ENCODE measurements at places on chromosomes 4 and X.

DNA sequence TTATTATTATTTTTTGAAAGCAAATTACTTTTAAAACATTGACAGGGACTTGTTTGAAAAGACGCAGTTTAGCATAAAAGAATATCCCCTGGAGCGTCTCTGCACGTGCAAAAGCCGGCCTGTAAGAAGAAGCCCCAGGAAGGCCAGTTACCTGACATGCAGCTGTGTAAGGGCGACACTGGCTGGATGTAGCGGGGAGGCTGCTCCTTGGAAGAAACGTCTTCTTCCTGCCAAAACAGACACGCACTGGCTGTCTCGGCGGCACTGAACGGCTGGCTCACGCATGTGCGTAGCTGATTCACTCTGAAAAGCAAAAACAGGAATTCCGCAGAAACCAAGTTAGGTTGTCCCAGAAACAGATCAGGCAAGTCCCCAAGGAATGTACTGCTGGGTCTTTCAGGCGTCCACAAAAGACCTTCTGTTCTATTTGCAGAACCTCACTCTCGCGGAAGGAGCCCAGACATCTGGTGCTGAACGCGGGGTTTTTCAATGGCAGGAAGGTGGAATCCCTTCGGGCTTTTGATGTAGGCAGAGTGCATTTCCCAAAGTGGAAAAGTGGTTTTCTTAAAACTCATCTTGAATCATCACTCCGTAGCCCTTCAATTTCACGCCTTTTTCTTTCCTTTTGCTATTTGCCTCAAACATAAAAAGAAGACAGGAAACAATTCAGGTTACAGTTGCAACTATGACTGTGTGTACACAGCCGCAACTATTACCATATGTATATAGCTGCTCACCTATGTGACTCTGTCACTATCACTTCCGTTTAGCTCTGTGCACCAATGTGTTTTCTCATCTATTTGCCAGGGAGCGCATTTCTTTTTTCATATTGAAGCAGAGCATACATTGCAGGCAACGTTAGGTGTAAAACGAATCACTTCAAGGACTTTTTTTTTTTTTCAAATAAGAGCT lies 38.1 kb upstream of the ARSH start:
- peak; percentile 40 for DNase-seq

GRCh38 chr4:39330353-39330752 lies 35.8 kb downstream of the RFC1 start:
- DNase-seq, result no peak

DNA sequence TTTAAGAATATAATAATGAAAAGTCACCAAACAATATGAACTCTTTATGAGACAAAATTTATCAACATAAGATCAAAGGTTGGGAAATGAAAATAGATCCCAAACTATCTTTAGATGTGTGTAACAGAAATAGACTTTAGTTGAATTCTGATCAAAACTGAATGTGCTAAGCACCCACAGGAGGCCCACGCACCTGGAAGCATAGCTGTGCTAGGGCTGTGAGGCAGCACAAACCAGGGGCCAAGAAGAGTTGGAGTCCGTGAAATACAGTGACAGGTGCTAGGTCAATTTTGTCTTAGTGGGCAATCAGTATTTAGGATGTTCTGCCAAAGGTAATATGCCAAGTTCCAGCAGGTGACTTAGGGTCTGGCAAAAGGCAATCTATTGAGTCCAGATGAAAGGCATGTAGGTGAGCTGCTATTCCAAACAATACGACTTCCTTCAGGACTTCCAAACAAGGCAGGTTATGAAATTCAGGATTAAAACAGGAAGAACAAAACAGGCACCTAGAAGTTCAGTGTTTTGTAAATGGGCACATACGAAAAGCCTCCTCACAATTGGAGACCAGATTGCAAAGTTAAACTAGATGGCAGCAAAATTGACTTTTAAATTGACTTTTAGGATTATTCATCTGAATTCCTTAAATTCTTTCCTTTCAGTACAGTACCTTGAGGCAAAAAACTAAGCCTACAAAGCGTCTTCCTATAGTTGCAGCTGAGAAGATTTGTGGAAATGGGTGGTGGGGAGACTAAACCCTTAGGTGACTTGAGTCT lies 4.7 kb upstream of the PCDH18 start:
- DNase-seq, result no peak

GRCh38 chr4:68630371-68630770 lies 40.1 kb downstream of the UGT2B15 start:
- no peak for DNase-seq

DNA sequence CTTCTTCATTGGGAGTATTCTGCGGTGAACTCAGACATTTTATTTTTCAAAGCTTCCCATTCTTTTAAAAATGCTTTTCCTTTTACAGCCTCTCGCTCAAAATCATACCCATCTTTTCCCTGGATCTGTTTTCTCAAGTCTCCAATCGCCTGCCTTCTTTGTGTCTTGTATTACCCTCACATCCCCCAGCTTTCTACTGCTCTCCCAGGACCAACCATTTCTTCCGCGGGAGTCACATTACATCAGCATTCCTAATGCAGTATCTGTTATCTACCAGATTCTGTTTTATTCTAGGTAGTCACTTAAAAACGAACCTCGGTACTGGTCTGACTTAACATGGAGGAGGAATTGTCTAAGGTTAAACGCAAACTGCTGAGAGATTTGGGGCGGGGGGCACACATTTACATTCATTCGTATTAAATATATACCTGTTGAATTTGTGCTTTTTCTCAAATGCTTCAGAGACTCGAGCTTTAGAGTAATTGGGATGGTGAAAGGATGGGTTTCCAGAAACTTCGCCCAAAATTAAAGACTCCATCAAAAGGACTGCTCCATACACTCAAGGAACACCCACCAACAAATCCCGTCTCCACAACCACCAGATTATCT lies 493 bp upstream of the UCHL1 start:
- DNase-seq, result no peak

- no peak for DNase-seq
These were observed 206.3 kb downstream of the CBR4 start for GRCh38 chr4:168803732-168804131.

DNA sequence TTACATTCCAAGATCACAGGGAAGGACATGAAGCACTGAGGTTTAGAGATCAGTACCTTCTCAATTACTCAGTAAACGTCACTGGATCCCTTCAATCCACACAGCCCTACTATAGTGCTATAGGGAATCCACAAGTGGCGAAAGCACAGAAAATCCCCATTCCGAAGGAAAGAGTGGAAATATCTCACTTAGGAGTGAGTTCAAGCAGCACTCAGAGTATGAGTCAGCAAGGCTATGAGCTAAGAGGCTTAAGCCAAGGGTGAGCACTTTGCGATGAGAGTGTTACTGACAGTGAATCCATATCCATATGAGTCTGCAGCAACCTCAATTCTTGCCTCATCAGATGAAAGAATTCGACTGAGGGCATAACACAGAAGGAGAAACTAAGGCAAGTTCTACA lies 165.1 kb downstream of the VSIG4 start:
- DNase-seq, result no peak

DNA sequence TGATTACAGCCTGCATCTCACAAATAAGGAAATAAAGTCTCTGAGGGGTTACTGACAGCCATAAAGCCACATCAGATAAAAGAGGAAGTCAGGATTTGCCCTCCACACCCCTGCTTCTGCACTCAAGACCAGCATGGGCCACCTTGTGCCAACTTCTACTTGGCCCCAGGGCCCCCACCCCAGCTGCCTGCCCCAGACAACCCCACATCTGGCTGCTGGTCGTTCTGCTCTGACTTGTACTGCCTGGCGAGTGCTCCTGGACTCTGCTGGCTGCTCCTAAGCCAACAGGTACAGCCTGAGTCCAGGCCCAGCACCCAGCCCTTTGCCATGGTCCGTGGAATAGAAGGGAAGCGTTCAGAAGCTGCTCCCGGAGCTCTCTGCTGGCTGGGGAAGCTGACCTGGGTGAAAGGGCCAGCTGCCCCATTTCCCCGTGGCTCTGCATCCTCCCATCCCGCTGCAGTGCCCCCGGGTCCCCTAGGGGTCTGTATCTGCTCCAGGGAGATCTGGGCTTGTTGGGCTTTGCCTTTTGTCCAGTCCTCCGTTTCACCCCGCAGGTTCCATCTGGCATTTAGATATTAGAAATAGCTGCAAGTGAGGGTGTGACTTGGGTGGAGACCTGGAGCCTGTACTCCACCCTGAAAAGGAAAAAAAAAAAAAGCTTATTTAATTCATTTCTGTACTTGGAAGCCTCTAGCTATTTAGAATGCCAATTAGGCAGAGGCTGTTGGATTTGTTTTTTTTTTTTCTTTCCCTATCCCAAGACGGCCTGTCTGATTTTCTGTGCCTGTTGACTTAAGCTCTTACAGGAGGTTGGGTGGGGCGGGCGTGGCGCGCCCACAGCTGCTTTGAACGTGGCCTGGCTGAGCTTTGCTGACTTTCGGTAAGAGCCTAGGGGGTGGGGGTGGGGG lies 194.7 kb downstream of the PTTG2 start:
- no peak for DNase-seq
